Stimulated activated CD8-positive, alpha-beta memory T cell treated with anti-CD3 and anti-CD28 coated beads, Interleukin-7, amount 100 ng/mL, for 1 hour (primary cell): ENCODE measurements at places on chromosomes 4 and X.

- no peak for DNase-seq
These were observed 995.7 kb upstream of the PRKX start for GRCh38 chrX:4708970-4709760.

GRCh38 chrX:136126872-136127406, 20.4 kb upstream of the FHL1 start:
- no peak for DNase-seq

GRCh38 chr4:54082168-54082567, 17.8 kb upstream of the CHIC2 start:
- no peak for DNase-seq

- DNase-seq: no peak
These were observed 5.7 kb downstream of the MSX1 start for GRCh38 chr4:4864940-4865704.

GRCh38 chr4:165553221-165553810, 174.5 kb downstream of the CPE start:
- DNase-seq: no peak
